ENCODE measurements at places on chromosomes 1 and 21. TPM values are rescaled to one million over a fixed set of nuclear protein-coding genes. Genes with fewer than 3 reads are reported as not detected.
A peak's percentile ranks its signal among the peaks of the same experiment; 100 is the strongest.

Gene DMRTA2
- not detected for total RNA-seq

Gene RYR2
- not detected for total RNA-seq

Gene CATSPERE
- total RNA-seq = 0.18 TPM

Gene RGS7
- total RNA-seq = 0.72 TPM

Gene DIRAS3
- 8.6 TPM for total RNA-seq

Gene SEMA4A
- 0.28 TPM for total RNA-seq

Gene PDXK
- 250 TPM for total RNA-seq

GRCh38 chr1:223845037-223845809, 524 bp downstream of the TP53BP2 start:
- H3K4me1 ChIP-seq = peaks cover 3% of the 10 kb centered on the region
- H3K27me3 ChIP-seq = no peaks in the 10 kb centered on the region
- H3K27ac ChIP-seq = peak overlapping the region; percentile 95
- DNase-seq = peak; percentile 62
- peak overlapping the region; percentile 93 for H3K4me3 ChIP-seq

- peaks cover 45% of the 10 kb centered on the region for H3K4me1 ChIP-seq
- H3K4me3 ChIP-seq = no peak overlapping the region
- peak overlapping the region; percentile 59 for H3K27ac ChIP-seq
- peak; percentile 19 for DNase-seq
- H3K36me3 ChIP-seq = no peaks in the 10 kb centered on the region
Measured at GRCh38 chr1:15797614-15798390, 9.6 kb downstream of the UQCRHL start.

GRCh38 chr21:25079053-25079452, 528.2 kb downstream of the MRPL39 start:
- no peak overlapping the region for H3K4me3 ChIP-seq
- H3K36me3 ChIP-seq = no peaks in the 10 kb centered on the region
- H3K27ac ChIP-seq = no peak overlapping the region
- no peaks in the 10 kb centered on the region for H3K4me1 ChIP-seq
- no peak for DNase-seq

GRCh38 chr1:175131095-175131494, 61.5 kb downstream of the KIAA0040 start:
- H3K36me3 ChIP-seq = no peaks in the 10 kb centered on the region
- peaks cover 2% of the 10 kb centered on the region for H3K4me1 ChIP-seq
- H3K27me3 ChIP-seq = no peaks in the 10 kb centered on the region
- no peak overlapping the region for H3K27ac ChIP-seq

DNA sequence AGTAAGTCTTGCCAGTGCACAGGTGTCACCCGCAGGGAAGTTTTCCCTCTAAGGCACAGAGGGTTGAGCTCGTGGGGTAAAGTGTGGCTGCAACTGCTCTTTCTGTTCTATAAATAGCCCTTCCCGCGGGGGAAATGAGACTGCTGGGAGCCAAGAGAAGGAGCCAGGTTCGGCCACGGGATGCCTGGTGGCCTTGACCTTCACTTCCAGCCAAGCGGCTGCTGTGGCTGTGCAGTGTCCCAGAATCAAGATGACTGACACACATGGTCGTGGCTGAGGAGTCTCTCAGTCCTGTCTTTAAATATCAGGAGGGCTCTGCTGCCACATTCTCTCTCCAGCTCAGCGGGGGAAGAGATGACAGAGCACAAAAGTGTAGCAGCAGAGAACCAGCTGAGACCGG, 154.1 kb upstream of the VAMP3 start:
- no peak for DNase-seq
- H3K27me3 ChIP-seq = peaks cover 10% of the 10 kb centered on the region
- no peaks in the 10 kb centered on the region for H3K4me1 ChIP-seq
- H3K4me3 ChIP-seq = no peak overlapping the region
- H3K27ac ChIP-seq = no peak overlapping the region

DNA sequence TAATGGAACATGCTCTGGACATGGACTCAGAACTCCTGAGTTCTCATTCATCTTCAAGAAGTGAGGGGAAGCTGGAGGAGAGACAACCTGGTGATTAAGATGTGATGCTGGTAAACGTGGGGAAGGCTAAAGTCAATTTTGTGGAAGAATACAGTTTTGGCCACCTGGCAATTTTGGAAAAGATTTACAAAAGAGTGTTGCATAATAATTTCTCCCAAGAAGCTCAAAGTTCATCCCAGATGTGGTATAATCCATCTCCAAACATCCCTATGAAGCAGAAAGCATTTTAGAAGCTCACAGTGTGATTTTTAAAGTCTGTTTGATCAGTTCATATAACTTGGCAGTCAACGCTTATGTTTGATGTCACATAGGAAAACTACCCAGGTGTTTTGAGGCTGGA, 208.7 kb downstream of the LMX1A start:
- no peaks in the 10 kb centered on the region for H3K4me1 ChIP-seq
- H3K36me3 ChIP-seq = no peaks in the 10 kb centered on the region
- no peak overlapping the region for H3K4me3 ChIP-seq
- H3K27ac ChIP-seq = no peak overlapping the region
- DNase-seq = no peak

DNA sequence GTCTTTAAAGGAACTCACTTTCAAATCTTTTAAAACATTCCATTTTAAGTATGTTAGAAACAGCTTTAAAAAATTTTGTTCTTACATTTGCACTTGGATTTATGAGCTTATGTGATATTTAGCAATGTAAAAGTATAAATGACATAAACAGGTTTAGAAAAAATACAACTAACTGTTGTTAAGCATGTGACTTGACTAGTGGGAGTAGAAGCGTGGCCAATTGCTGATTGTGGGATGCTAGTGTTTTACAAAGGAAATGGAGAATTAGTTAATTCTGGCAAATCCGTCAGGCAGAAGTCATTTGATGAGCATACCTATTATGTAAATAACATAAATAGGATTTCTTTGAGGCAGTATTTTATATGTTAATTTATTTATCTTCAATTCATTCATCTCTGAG, 175.8 kb downstream of the ADGRL2 start:
- no peaks in the 10 kb centered on the region for H3K4me1 ChIP-seq
- no peak overlapping the region for H3K27ac ChIP-seq
- H3K4me3 ChIP-seq = no peak overlapping the region
- DNase-seq = no peak
- H3K27me3 ChIP-seq = no peaks in the 10 kb centered on the region
- H3K36me3 ChIP-seq = no peaks in the 10 kb centered on the region

DNA sequence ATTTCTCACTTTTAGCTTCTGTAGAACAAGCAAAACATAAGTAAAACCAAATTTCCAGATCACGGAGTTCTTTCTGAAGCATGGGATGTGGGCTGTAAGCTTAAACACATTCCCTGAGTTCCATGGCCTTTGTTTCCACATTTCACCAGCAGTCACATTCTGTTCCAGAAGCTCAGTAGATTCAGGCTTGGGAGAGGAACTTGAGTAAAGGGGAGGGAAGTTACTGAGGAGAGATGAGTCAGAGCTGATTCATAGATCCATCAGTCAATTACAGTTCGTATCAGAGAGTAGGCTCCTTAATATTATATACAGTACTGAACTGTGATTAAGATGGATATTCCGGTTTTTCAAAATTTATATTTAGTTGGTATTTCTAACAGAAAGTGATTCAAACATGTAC, 614.3 kb downstream of the NCAM2 start:
- H3K4me3 ChIP-seq = no peak overlapping the region
- H3K36me3 ChIP-seq = no peaks in the 10 kb centered on the region
- no peaks in the 10 kb centered on the region for H3K27me3 ChIP-seq
- no peaks in the 10 kb centered on the region for H3K4me1 ChIP-seq
- DNase-seq = peak; percentile 92
